ENCODE measurements at places on chromosomes 2 and 18.

DNA sequence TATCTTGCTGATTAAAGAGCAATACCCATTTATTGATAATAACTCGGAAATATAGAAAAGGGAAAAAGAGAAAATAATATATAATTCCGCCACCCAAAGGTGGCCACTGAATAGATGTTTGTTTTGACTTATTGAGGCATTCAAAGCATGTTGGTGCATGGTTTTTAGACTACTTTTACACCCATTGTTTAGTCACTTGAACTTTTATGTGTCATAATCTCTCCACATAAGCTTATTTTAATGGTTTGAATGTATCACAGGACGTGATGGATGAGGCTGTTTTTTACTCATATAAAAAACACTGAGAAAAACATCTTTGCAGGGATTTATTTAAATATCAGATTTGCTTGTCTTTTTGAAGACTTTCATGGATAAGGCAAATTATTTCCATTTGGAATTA is 120.4 kb downstream of the ACKR3 start:
- no peak for DNase-seq

DNA sequence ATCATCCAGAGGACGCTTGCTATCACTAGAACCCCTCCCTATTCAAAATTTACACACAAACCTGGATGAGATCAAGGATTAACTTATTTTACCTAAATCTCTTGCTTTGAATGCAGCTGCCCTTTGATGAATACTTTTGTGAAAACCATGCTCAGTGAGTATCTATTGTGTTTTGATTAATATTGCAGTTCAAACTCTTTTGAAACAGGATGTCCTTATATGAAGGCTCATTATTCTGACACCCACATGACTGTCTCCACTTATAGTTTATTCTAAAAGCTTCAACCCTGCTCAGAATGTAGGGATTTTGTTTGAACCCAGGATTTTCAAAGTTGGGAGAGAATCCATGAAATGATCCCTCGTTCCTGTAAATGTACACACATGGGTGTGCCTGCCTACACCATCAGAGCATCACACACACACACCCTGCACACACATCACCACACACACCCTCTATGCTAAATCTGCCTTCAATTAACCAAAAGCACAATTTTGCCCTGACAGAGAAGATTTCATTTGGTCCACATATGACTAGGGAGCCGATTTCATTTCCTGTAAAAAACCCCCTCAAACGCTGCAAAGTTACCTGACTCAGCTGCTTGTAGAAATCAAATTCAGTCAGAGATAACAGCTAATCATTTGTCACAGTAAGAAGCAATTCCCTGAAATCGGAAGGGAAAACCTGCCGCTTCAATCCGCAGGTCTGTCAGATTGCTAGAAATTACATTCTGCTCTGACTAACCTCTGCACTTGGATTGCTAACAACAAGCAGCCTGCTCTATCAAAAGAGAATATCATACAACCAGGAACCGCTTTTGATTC is 65.2 kb downstream of the ZEB2 start:
- no peak for DNase-seq

- no peak for DNase-seq
Observed at GRCh38 chr2:218873359-218874194, 7.1 kb upstream of the WNT10A start.

DNA sequence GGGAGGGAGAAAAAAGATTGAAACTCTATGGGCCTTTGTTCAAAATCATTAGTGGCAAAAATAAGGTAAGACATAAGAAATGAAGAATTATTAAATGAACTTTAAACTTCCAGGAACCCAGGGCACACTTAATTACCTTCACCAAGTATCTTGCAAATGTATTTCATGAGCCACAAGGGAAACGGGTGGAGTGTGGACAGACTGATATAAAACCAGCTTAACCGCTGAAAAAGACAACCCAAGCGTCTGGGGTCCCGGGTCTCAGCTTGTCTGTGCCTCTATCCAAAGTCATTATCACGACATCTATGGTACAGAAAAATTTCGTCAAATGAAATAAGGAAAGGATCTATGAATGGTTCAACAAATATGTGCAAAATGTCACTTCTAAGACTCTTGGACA is 13.9 kb upstream of the MBOAT2 start:
- no peak for DNase-seq

GRCh38 chr2:15158100-15158499 is 403.0 kb downstream of the NBAS start:
- DNase-seq = no peak

GRCh38 chr2:143526498-143526897 is 397.3 kb downstream of the ARHGAP15 start:
- DNase-seq = no peak

DNA sequence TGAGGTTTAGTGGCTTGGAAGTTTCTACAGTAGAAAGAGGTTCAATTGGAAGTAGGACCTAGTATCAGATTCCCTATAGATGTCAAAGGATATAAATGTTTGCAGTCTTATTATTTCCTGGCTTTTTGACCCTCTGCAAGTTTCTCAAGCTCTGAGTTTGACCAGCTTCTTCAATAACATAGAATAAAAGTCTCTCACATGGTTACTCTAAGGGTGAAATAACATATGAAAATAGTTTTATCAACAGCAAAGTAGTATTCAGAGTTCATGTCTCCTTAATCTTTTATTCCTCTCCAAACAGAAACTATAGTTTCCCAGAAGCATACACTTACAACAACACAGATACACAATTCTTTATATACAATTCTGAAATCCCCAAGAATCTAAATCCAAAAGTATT is 132.9 kb upstream of the RND3 start:
- DNase-seq = no peak

DNA sequence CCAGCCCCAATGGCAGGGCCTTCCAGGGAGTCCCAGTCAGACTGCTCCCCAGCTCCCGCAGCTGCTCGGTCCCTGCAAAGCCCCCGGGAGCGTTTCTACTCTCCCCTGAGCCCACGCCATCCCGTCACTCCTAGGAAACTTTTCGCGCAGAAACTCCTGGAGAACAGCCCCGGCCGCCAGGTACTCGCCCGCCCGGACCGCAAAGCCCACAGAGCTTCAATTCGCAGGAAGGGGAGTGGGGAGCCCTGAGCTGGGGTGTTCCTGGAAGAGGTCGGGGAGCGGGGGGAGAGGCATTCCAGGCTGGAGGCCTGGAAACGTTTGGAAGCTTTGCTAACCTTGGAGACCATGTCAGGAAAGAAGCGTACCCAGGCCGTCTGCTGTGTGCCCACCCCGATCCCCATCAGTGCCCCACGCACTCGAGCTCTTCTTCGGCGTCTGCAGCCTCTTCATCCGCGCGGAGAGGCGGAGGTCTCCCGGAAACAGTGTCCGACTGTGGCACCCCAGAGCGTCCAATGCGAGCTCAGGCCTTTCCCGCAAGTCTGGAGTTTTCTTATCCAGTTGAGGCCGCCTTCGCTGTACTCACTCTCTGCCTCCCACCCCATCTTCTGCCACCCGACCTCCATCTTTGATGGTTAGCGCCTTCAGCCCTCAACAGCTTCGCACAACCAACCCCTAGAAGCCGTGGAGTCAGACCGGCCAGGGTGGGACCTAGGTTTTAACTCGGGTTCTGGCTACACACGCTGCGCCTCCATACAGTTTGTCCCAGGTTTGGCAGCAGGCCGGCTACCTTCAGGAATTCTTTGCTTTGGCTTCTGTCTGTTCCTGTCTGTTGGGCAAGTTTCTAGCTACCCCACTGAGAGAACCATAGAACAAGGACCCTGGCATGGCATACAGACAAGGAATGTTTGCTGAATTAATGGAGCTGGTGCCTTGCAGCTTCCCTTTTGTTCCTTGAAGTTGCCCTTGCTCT is 3.7 kb downstream of the PCGF1 start:
- DNase-seq = no peak

GRCh38 chr18:2570772-2571199 is 519 bp downstream of the METTL4 start:
- peak; percentile 81 for DNase-seq

DNA sequence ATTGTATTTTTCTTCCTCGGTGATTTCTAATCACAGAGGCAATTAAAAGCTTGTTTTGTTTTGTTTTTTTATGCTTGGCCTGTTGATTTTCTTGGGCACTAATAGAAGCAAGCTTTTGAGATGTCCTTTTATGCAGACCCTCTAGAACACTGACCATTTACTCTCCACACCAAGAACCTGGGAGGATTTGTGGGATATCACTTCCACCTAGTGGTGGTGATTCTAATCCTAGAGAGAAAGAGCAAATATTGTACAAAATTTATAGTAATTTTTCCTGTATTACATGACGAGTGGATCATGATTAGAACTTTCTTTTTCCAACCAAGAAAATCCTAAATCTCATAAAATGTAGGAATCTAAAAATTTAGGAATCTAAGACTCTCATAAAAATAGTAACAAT is 23.4 kb downstream of the NEMP2 start:
- peak; percentile 40 for DNase-seq

DNA sequence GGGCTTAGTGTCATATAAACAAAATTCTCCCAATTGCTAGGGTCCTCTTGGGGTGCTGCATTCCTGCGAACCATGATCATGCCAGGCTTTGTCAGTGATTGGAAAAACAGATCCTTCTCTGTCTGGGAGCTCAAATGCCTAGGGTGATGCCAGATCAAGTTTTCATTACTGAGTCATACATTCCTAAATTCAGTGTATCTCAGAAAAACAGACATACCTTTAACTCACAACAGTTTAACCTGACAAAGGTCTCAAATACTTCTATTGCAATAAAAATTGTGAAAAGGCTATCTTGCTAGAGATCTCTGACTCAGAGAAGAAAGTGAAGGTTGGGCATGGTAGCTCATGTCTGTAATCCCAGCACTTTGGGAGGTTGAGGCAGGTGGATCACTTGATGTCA is 86.9 kb downstream of the SH3YL1 start:
- no peak for DNase-seq

- DNase-seq = no peak
Observed at GRCh38 chr2:200040831-200041230, 85.4 kb downstream of the MAIP1 start.

DNA sequence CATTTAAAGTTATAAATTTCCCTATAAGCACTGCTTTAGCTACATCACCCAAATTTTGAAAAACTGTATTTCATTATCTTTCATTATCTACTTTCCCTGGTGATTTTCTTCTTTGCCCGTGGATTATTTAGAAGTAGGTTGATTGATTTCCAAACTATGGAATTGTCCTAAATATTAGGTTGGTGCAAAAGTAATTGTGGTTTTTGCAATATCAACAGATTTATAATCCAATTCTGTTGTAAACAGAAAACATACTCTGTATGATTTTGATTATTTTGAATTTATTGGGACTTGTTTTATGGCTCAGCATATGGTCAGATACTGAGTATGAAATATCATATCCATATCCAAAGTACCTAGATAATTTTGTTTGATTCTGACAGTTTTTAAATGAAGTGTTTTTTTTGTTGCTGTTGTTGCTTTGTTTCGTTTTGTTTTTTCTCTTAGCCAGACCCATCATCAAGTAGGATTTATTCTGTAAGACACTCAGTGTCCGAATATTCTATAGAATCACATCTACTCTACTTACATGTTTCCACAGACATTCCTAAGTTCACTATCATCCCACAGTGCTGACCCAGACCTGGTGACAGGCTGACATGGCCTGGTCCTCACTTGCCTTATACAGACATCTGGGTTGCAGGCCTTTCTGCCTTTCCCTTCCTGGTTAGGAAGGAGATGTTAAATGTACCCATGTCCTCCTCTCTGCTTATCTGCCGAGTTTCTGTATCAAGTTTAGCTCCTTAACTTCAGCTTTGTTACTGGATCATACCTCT is 2.1 kb upstream of the TRABD2A start:
- DNase-seq = no peak

- DNase-seq = no peak
Observed at GRCh38 chr2:33694904-33695303, 95.8 kb upstream of the FAM98A start.

GRCh38 chr2:71358931-71359671 is 27.5 kb downstream of the ZNF638 start:
- no peak for DNase-seq

DNA sequence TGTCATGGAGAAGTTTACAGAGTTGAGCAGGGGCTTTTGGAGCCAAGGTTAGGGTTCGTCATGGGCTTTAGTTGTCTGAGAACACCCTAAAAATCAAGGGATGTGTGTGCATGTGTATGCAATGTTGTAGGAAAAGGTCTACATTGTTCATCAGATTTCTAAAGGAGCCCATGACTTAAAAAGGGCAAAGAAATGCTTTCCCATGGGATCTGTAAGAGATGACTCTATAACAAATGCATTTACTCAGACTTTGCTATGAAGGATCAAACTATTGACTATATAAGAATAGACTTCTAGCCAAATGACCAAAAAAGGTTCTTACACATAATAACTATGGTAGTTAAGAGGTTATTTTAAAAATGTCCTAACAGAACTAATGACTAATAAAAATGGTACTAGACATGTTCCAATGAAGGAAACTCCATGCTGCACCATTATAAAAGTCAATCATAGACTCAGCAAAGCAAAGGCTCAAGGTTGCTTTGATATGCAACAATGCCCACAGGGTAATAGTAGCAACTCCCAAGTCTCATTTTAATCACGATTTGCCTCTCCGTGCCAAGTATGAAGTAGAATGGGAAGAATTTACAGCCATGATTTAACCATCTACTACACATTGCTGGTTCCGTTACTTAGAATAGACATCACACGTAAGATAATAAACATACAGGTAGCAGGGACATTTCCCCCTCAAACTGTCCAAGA is 158.5 kb downstream of the NCKAP5 start:
- DNase-seq = no peak

- DNase-seq = no peak
Observed at GRCh38 chr2:209473930-209474419, 50.1 kb downstream of the MAP2 start.

- no peak for DNase-seq
Observed at GRCh38 chr2:232228971-232229894, 149.3 kb upstream of the ALPP start.

GRCh38 chr2:18671363-18671762 is 82.0 kb upstream of the NT5C1B start:
- DNase-seq = no peak

- no peak for DNase-seq
Observed at GRCh38 chr18:41449612-41450011, 505.4 kb upstream of the PIK3C3 start.

DNA sequence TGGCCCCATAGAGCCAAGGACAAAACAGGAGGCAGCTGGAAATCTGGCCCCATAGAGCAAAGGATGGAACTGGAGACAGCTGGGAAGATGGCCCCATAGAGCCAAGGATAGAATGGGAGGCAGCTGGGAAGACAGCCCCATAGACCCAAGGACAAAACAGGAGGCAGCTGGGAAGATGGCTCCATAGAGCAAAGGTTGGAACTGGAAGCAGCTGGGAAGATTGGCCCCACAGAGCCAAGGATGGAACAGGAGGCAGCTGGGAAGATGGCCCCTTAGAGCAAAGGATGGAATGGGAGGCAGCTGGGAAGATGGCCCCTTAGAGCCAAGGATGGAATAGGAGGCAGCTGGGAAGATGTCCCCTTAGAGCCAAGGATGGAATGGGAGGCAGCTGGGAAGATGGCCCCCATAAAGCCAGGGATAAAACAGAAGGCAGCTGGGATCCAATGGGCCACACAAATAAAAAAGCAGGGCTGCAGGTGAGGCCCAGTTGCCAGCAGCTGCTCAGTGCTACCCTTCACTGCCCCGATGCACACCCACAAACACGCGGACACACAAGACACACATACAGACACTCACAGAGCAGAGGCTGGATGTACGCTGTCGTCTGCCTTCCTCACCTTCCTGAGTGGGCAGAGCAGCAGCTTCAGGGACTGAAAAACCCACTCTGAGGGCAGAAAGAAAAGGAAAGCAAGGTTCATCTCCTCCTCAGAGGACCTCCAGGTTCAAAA is 505.4 kb upstream of the MYT1L start:
- DNase-seq = no peak

All from Kasumi-1 (cell line).